ENCODE measurements at places on chromosomes 3 and 15. TPM values are rescaled to one million over a fixed set of nuclear protein-coding genes. Genes with fewer than 3 reads are reported as not detected.

DNA sequence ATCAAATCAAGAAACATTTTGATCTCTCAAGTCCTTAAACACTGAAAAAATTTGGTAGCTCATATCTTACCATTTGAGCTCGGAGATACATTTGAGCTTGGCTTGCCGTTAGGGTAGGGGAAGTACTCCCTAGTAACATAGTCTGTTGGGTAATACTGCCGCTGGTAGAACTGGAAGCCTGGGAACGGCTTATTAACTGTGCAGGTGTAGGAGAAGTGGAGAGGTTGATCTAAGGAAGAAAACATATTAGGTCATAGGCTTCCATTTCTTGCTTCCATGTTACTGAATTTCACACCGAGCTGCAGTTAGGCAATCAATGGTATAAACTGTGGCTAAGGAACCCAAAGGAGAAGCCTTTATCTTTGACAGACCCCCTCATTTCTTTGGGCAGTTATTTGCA, 32.5 kb downstream of the PHC3 start:
- no peaks in the 10 kb centered on the region for H3K4me1 ChIP-seq
- H3K27ac ChIP-seq, result no peak overlapping the region
- H3K4me3 ChIP-seq, result no peak overlapping the region
- H3K36me3 ChIP-seq, result peaks cover 7% of the 10 kb centered on the region
- DNase-seq, result no peak

GRCh38 chr3:136166507-136166906, 29.6 kb downstream of the MSL2 start:
- H3K36me3 ChIP-seq, result no peaks in the 10 kb centered on the region
- peaks cover 5% of the 10 kb centered on the region for H3K4me1 ChIP-seq
- H3K27me3 ChIP-seq, result no peaks in the 10 kb centered on the region
- H3K4me3 ChIP-seq, result no peak overlapping the region

DNA sequence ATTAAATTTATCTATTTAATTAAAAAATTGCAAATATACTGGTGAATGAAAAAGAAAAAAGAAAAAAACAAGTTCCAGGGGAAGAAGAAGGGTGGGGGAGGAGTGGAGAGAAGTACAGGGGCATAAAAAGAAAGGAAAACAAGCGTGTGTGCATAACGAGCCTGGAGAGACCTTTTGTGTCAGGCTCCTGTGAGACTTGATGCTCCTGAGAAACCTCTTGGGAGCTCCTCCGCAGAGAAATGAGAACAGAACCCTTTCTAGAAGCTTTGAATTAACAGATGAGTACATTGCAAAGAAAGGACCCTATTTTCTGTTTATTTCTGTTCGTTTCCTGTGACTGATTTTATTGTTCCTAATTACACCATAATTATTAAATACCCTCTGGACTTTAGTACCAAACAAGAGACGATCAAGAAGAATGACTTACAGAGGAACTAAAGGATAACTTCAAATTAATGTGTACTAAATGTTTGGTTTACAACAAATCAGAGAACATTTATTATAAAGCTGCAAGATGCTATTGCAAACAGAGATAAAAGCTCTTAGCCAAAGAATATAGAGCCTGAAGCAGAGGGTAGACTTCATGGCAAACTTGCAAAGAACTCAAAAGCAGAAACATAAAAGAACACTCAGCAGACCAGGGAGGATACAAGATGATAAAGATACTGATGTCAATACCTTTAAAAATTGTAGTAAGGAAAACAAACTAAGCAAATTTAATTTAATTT, 74.7 kb downstream of the DPPA2 start:
- no peak overlapping the region for H3K4me3 ChIP-seq
- H3K36me3 ChIP-seq, result no peaks in the 10 kb centered on the region
- H3K27ac ChIP-seq, result no peak overlapping the region
- no peaks in the 10 kb centered on the region for H3K4me1 ChIP-seq

Gene AGTR1
- total RNA-seq, result 0.91 TPM

Data from astrocyte (in vitro differentiated cells and primary cell).